ENCODE measurements at places on chromosomes 16 and 17.

DNA sequence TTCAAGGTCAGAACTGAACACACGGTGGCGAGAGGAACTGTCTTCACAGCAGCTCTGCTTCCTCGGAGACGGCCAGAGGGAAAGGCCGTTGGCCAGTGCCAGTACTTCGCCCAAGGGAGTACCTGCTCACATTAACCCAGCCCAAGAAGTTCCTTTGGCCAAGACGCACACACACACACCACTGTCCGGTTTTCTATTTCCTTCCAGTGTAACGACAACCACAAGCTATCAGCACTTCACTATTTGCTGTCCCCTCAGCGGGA, 744 bp upstream of the GGNBP2 start:
- no peak for DNase-seq

- no peak for DNase-seq
Measured at GRCh38 chr17:61410141-61411010, 10.7 kb downstream of the TBX2 start.

- DNase-seq, result no peak
Measured at GRCh38 chr17:74148446-74148845, 55.0 kb upstream of the RPL38 start.

DNA sequence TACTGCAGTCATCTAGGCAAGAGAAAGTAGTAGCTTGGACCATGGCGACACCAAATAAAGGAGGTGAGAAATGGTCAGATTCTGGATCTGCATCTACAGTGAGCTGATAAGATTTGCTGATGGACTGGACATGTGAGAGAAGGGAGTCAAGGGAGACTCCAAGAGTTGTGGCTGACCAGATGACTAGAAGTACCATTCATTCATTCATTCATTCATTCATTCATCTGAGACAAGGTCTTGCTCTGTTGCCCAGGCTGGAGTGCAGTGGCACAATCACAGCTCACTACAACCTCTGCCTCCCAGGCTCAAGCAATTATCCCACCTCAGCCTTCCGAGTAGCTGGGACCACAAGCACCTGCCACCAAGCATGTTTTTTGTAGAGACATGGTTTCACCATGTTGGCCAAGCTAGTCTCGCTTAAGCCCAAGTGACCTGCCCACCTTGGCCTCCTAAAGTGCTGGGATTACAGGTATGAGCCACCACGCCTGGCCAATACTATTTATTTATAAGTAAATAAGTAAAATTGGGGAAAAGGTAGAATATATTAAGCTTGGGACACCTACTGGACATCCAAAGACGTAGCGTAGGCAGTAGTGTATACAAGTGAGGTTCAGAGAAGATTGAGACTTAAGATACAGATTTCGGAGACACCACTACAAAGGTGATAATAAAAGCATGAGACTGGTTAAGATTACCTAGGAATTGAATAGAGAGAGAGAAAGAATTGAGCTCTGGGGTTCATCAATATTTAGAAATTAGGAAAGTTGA, 15.7 kb upstream of the RNF43 start:
- DNase-seq, result no peak

- DNase-seq, result no peak
Measured at GRCh38 chr17:59373882-59374495, 42.5 kb downstream of the YPEL2 start.

GRCh38 chr17:63364944-63365343, 81.2 kb downstream of the CYB561 start:
- DNase-seq, result no peak

- no peak for DNase-seq
Measured at GRCh38 chr17:72471296-72471695, 350.5 kb downstream of the SOX9 start.

DNA sequence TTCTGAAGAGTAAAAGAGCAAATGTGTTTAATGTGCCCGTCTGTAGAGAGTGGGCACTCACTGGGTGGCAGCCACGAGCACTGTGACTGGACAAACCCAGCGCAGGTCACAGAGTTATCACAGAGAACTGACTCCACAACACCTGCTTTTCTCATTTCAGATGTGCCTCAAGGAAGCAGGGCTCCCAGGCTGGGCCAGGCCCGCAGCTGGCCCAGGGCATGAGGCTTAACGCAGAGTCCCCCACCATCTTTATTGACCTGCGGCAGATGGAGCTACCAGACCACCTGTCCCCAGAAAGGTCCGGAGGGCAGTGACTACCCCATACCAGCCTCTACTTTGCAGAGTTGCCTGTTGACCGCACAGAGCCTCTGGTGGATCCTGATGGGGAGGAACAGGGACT, 11.9 kb downstream of the DNAAF8 start:
- DNase-seq, result no peak

- no peak for DNase-seq
Measured at GRCh38 chr17:44128383-44128782, 4.9 kb upstream of the HDAC5 start.

DNA sequence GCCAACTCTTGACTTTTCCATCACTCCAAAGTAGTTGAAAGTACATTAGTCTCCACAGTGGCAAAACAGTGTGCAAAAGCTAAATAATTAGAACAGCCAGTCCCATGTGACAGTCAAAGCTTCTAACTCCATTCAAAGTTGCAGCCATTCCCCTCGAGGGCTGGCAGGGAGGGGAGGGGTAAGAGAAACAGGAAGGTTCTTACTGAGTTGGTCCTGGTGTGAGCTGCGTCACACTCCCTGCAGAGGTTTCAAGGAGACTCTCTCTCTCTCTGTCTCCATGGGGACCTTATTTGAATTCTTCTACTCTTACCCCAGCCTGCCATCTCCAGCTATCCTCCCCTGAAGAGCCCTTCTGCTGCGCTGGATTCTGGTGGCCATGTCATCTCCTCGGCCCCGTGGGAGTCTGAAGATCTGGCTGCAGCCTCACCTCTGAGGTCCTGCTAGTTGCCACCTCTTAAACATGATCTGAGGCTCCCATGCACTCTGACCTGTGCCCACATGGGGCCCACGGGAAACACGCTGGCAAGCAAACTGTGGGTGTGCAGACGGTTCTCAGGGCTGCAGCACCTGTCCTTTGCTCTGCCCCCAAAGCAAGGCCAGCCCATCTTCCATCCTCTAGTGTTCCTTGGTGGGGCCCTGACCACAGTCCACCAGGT, 23.3 kb upstream of the STH start:
- DNase-seq, result no peak

DNA sequence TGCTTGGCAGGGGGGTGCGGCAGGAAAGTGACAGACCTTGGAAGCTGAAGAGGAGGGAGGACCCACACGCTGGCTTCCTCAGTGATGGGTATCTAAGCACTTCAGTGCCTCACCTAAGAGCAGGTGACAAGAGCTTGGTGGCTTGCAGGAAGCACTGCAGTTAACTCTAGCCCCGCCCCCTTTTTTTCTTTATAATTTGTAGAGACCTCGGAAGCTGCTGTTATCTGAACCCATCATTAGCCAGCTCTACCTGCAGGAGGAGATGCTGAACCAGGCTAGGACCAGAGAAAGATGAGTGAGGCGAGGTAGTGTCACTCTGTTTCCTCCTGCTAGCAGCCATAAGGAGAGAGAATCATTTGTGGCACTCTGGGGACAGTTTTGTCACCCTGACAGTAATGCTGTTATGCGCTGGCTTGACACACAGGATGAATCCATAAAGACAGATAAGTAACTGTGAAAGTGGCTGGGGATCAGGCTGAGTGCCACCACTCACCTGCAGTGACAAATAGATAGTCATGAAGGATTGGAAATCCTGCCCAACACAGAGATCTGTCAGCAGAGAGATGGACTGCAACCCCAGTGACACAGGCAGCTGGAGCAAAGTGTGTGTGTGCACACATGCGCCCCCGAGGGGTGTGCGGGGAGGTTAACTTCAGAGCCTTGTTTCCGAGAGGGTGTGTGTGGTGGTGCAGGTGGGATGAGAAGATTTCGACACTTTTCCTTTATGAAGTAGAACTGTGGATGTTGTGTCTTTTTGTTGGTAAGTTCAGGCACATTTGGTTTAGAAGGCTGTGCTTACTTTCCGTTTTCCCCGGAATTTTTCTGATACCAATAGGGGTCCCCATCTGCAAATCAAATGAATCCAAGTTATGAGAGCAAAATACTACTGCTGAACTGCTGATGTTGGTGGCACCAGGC, 224.0 kb downstream of the IRX3 start:
- DNase-seq, result no peak

- DNase-seq, result no peak
Measured at GRCh38 chr17:36749493-36749892, 148.1 kb downstream of the MRM1 start.

GRCh38 chr16:84036982-84037425, 5.6 kb downstream of the SLC38A8 start:
- DNase-seq, result no peak

GRCh38 chr16:79097771-79098170, 502.8 kb downstream of the MAF start:
- no peak for DNase-seq

DNA sequence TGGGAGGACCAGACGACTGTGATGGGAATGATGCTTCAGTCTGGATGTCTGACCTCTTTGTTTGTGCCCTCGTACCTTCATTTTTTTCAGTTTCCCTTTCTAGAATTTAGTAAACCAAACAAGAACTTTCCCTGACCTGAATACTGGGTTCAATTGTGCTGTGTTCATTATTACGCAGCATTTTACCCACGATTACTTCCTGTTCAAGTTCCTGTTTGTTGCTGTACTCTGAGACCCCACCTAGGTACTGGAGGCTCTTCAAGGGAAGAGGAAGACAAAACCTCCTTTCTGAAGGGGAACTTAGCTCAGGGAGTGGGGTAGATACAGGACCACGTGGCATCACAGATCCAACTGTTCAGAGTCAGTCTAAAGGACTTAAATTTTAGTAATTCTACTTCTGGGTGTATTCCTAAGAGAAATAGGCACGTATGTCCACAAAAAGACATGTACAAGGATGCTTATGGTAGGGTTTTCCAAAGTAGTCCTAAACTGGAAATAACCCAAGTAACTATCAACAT, 9.2 kb upstream of the PRKCB start:
- no peak for DNase-seq

DNA sequence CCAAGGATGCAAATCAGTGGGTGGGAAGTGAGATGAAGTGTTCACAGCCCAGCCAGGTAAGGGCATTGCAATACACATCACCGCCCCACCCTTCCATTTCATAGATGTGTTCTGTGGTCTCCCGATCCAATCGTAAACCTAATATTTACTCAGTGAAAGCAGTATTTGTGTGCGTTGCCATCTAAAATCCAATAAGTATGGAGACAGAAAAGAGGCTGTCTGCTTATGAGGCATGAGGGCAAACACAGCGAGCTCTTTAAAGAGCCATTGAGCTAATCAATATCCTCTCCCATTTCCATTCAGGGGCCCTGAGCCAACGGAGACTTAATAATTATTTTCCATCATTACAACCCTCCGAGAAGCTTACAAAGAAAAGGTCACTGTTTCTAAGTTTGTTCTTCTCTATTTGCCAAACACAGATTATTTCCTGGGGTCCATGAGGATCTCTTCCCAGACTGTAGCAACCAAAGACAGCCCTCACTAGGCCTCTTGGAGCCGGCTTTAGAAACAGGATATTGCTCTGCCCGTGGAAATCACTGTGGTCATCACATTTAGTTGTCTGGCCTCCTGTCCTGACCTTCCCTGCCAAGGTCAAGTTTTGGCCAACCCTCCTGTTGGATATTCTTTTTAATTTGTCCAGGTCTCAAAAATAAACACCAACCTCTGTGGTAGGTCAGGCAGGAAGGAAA, 120.1 kb downstream of the SLC39A11 start:
- no peak for DNase-seq

- no peak for DNase-seq
Measured at GRCh38 chr17:50469671-50470305, 1.1 kb upstream of the CHAD start.

DNA sequence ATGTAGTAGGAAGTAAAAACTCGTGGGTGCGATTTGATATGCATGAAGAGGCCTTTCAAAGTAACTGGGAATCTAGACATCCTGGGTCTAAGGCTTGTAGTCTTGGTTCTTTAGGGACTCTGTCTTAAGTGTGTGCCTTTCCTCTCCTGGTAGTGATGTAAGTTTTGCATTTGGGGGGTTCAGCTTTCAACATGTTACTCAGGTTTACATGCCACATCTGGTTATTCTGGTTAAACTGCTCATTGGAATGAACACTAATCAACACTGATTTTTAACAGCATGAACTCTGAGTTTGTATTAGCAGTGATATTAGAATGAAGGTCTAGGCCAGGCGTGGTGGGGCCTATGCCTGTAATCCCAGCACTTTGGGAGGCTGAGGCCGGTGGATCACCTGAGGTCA, 15.1 kb downstream of the PGS1 start:
- DNase-seq, result no peak

DNA sequence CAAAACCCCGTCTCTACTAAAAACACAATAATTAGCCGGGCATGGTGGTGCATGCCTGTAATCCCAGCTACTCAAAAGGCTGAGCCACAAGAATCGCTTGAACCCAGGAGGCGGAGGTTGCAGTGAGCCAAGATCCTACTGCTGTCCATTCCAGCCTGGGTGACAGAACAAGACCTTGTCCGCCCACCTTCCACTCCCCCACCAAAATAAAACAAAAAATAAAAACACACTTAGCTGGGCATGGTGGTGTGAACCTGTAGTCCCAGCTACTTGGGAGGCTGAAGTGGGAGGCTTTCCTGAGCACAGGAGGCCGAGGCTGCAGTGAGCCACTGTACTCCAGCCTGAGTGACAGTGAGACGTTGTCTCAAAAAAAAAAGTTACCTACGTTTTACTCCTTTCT, 3.2 kb downstream of the PPM1E start:
- DNase-seq, result no peak

- DNase-seq, result no peak
Measured at GRCh38 chr17:42841975-42842685, 2.2 kb upstream of the AOC2 start.

DNA sequence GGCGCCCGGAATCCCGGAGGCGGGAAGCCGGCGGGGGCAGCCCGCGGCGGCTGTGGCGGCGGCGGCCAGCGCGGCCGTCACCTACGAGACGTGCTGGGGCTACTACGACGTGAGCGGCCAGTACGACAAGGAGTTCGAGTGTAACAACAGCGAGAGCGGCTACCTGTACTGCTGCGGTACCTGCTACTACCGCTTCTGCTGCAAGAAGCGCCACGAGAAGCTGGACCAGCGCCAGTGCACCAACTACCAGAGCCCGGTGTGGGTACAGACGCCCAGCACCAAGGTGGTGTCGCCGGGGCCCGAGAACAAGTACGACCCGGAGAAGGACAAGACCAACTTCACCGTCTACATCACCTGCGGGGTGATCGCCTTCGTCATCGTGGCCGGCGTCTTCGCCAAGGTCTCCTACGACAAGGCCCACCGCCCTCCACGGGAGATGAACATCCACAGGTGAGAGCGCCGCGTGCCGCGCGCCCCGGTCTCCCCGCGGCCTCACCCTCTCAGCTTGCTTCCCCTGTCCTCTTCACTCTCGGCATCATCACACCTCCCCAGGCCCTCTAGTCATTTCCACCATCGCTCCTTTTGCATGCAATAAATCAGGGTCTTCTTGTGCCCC, 706 bp downstream of the SHISA6 start:
- DNase-seq, result no peak
